Chondrocyte (in vitro differentiated cells): ENCODE measurements at places on chromosomes 4 and X. TPM values are rescaled to one million over a fixed set of nuclear protein-coding genes. Genes with fewer than 3 reads are reported as not detected.

GRCh38 chr4:38781854-38782261 is 932 bp downstream of the TLR10 start:
- DNase-seq: no peak

- DNase-seq: no peak
Measured at GRCh38 chrX:10482261-10482660, 138.1 kb downstream of the MID1 start.

GRCh38 chrX:147933815-147934214 is 22.1 kb downstream of the FMR1 start:
- no peak for DNase-seq

- no peak for DNase-seq
Measured at GRCh38 chr4:4269331-4269731, 20.6 kb downstream of the LYAR start.

DNA sequence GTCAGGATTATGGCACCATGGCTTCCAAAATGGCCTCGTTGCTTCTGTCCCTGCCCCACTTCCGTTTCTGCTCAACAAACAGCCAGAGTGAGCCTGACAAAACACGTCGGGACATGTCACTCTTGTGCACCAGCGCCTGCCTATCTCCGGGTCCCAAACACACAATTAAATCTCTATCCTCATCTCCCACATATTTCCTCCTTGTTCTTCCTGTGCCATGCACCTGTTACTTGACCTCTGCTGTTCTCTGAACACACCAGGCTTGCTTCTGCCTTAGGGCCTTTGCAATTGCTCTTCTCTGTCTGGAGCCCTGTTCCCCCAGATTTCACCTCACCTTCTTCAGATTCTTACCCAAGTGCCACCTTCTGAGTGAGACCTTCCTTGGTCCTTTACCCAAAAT is 12.7 kb upstream of the CD38 start:
- no peak for DNase-seq

The CLGN gene
- total RNA-seq: 0.41 to 0.89 TPM (median 0.60 TPM) in 3 replicates
